Breast epithelium (tissue), 4 donors: ENCODE measurements at places on chromosomes 3 and 15. TPM values are rescaled to one million over a fixed set of nuclear protein-coding genes. Genes with fewer than 3 reads are reported as not detected.

The GHSR gene
- total RNA-seq = not detected

The SNTN gene
- total RNA-seq = not detected

The HOMER2 gene
- 295 TPM for total RNA-seq

- peaks cover 7% of the 10 kb centered on the region for H3K4me1 ChIP-seq
- H3K36me3 ChIP-seq = no peaks in the 10 kb centered on the region
- H3K27me3 ChIP-seq = peaks cover 6% of the 10 kb centered on the region
- no peak for DNase-seq
Observed at GRCh38 chr15:59999612-60000112, 4.4 kb upstream of the FOXB1 start.

- H3K36me3 ChIP-seq = no peaks in the 10 kb centered on the region
- H3K27me3 ChIP-seq = peaks cover 4% of the 10 kb centered on the region
- DNase-seq = no peak
- H3K4me3 ChIP-seq = no peak overlapping the region
Observed at GRCh38 chr3:139937674-139938279, 2.8 kb downstream of the CLSTN2 start.

GRCh38 chr3:188188911-188189310, 35.0 kb downstream of the LPP start:
- no peak overlapping the region for H3K4me3 ChIP-seq
- H3K4me1 ChIP-seq = no peaks in the 10 kb centered on the region
- no peaks in the 10 kb centered on the region for H3K27me3 ChIP-seq
- H3K36me3 ChIP-seq = no peaks in the 10 kb centered on the region
- no peak for DNase-seq
- H3K27ac ChIP-seq = peak overlapping the region; percentile 81

DNA sequence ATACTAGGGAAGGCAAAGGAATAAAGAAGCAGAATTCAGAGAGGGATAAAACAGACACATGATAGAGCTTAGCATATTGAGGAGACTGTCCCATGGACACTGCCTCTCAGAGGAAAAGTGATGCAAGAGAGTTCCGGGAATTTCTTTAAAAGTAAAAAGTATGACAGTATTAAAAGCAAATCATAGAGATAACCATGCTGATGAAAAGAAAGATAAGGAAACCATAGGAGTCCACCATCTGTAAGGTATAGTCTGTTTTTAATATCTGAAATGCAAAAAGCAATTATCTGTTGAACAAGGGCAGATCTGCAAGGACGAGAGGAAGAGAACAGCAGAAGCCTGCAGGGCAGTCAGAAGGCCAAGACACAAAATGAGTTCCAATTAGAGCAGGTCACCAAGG, 495.9 kb upstream of the GOLIM4 start:
- H3K36me3 ChIP-seq = no peaks in the 10 kb centered on the region
- H3K4me1 ChIP-seq = no peaks in the 10 kb centered on the region
- H3K27ac ChIP-seq = no peak overlapping the region
- no peaks in the 10 kb centered on the region for H3K27me3 ChIP-seq
- no peak overlapping the region for H3K4me3 ChIP-seq

GRCh38 chr3:154971771-154972326, 108.3 kb upstream of the MME start:
- peak overlapping the region; percentile 80 for H3K27ac ChIP-seq
- H3K4me3 ChIP-seq = peak overlapping the region; percentile 2
- DNase-seq = no peak
- no peaks in the 10 kb centered on the region for H3K27me3 ChIP-seq
- H3K36me3 ChIP-seq = no peaks in the 10 kb centered on the region

GRCh38 chr3:155335724-155336354, 42.4 kb upstream of the STRIT1 start:
- no peak overlapping the region for H3K27ac ChIP-seq
- H3K27me3 ChIP-seq = no peaks in the 10 kb centered on the region
- H3K4me1 ChIP-seq = no peaks in the 10 kb centered on the region
- DNase-seq = no peak

DNA sequence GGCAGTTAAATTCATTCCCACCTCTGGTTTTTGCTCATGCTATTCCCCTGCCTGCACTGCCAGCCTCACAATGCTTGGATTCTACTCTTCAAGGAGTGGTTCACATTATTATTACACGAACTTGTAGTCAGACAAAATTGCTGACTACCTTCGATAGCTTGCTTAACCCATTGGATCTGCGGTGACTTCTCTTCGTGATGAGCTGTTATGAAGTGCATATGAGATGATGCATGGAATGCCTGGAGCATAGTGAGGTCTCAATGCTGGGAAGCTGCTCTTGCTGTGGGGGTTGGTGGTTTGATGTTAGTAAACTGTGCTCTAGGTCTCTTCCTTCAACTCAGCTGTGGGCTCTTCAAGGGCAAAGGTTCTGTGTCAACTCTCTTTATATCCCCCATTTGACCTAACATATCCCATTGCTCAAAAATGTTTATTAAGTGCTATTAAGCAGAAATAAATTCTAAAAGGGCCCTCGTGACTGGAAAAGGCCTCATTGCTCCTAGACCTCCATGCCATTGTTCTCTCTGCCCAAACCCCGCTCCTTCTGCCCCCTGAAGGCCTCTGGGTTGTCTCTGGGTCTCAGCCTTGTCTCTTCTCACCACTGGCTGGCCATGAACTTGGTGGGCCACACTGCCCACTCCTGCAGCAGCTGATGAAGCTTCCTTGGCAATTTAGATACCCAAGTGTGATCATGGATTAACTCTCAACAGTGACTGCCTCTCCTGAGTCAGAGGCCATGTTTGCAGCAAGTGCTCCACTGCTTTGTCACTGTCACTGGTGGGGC, 4.5 kb upstream of the SLCO2A1 start:
- DNase-seq = no peak
- H3K27me3 ChIP-seq = no peaks in the 10 kb centered on the region
- H3K27ac ChIP-seq = no peak overlapping the region

DNA sequence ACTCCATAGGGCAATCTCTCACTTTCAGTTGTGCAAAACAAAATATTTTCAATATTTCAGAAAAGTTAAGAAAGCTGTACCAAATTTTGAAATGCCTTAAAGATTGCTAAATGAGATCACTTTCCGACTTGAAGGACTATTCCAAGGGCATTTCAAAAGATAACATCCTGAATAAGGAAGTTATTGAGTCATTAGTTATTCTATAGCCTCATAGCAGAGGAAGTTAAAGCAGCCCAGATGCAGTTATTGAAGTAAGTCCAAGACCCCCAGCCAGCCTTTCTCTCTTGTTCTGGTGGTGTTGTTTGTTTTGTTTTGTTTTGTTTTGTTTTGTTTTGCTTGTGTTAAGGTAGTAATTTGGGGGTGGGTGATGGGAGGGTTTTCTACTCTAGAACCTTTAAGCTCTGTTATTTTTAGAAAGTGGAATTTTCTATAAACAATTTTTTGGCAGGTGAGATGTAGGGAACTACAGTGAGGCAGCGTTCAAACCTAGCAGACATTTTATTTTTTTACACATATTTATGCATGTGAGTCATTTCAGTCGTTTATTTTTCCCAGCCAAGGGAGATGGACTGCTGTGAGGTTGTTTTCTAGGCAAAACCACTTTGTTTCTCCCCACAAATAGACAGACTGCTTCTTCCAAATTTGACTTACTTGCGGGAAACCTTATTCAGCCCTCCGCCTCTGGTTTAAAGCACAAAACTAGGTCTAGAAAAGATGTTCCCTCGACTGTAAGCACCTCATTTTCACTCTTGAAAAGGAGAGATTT, 216.3 kb upstream of the ARPP21 start:
- H3K27me3 ChIP-seq = no peaks in the 10 kb centered on the region
- H3K27ac ChIP-seq = no peak overlapping the region
- H3K4me3 ChIP-seq = no peak overlapping the region
- no peak for DNase-seq
- H3K4me1 ChIP-seq = no peaks in the 10 kb centered on the region
- H3K36me3 ChIP-seq = no peaks in the 10 kb centered on the region

- no peaks in the 10 kb centered on the region for H3K36me3 ChIP-seq
- no peak overlapping the region for H3K27ac ChIP-seq
- no peak for DNase-seq
- H3K4me1 ChIP-seq = no peaks in the 10 kb centered on the region
- no peaks in the 10 kb centered on the region for H3K27me3 ChIP-seq
- H3K4me3 ChIP-seq = no peak overlapping the region
Observed at GRCh38 chr15:54119051-54119450, 140.8 kb downstream of the UNC13C start.

- no peaks in the 10 kb centered on the region for H3K36me3 ChIP-seq
- peaks cover 31% of the 10 kb centered on the region for H3K4me1 ChIP-seq
- no peaks in the 10 kb centered on the region for H3K27me3 ChIP-seq
- H3K27ac ChIP-seq = peak overlapping the region; percentile 94
Observed at GRCh38 chr3:52055537-52056351, 627 bp downstream of the DUSP7 start.

- H3K27ac ChIP-seq = no peak overlapping the region
- no peaks in the 10 kb centered on the region for H3K27me3 ChIP-seq
- DNase-seq = peak; percentile 62
- H3K36me3 ChIP-seq = no peaks in the 10 kb centered on the region
Observed at GRCh38 chr15:78429477-78429876, 8.5 kb upstream of the IREB2 start.

GRCh38 chr15:51348688-51349087, 7.2 kb downstream of the GLDN start:
- no peak overlapping the region for H3K4me3 ChIP-seq
- H3K27ac ChIP-seq = peak overlapping the region; percentile 8
- H3K36me3 ChIP-seq = no peaks in the 10 kb centered on the region
- no peaks in the 10 kb centered on the region for H3K4me1 ChIP-seq
- H3K27me3 ChIP-seq = no peaks in the 10 kb centered on the region
- no peak for DNase-seq

DNA sequence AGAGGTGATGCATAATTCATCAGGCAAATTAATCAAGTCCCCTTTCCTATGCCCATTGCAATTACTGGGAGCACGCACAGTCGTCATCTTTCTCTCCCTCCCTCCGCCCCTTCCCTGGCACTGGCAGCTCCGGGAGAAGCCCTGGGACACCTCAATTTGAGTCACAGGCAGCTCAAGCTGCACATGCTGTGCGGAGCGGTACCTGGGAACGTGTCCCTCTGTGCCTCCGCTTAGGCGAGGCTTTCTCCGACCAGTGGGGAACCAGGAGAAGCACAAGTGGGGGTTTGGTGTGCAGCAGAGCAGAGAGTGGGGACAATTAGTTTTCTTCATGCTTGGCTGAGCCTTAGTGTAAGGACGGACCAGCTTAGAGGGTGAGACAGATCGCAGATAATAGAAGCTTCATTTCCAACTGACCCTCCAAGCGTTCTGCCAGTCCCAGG, 88.3 kb downstream of the SOX14 start:
- no peak for DNase-seq
- H3K4me1 ChIP-seq = no peaks in the 10 kb centered on the region
- no peak overlapping the region for H3K27ac ChIP-seq
- H3K27me3 ChIP-seq = peaks cover 10% of the 10 kb centered on the region
- H3K36me3 ChIP-seq = no peaks in the 10 kb centered on the region
- no peak overlapping the region for H3K4me3 ChIP-seq

GRCh38 chr3:127607675-127608361, 9.6 kb downstream of the MCM2 start:
- H3K4me3 ChIP-seq = no peak overlapping the region
- no peak for DNase-seq
- no peaks in the 10 kb centered on the region for H3K36me3 ChIP-seq

DNA sequence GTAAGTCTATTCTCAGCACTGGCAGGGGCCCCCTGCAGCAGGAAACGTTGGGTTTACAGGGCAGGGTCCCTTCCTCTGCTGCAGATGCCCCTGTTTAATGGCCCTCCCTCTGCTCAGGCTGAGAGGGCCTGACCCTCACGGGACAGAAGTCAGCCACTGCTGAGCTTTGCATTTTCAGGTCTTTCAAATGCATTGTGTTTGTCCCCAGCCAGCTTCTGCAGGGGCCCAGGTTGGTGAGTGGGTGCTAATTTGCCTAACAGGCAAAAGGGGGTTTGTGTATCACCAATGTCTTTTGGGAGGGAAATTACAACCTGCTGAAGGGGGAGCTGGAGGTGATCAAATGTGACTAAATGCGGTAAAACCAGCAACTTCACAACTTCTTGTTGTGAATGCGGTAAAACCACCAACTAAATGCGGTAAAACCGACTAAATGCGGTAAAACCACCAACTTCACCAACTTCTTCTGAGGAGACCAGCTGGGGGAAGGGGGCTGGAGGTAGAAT, 44.8 kb upstream of the UBE2E1 start:
- DNase-seq = no peak
- no peak overlapping the region for H3K4me3 ChIP-seq
- no peak overlapping the region for H3K27ac ChIP-seq

- H3K36me3 ChIP-seq = no peaks in the 10 kb centered on the region
- H3K27me3 ChIP-seq = no peaks in the 10 kb centered on the region
- no peaks in the 10 kb centered on the region for H3K4me1 ChIP-seq
- H3K4me3 ChIP-seq = no peak overlapping the region
Observed at GRCh38 chr3:183192650-183193300, 30.2 kb upstream of the LAMP3 start.

GRCh38 chr3:41258239-41258800, 59.0 kb downstream of the CTNNB1 start:
- H3K27ac ChIP-seq = no peak overlapping the region
- no peak for DNase-seq
- no peak overlapping the region for H3K4me3 ChIP-seq

GRCh38 chr3:193240850-193241706, at the start of gene PLAAT1:
Gene PLAAT1 (plus strand): TSS chr3:193241222. CDS start chr3:193255651, 14,429 bp downstream.
- no peaks in the 10 kb centered on the region for H3K4me1 ChIP-seq
- no peaks in the 10 kb centered on the region for H3K36me3 ChIP-seq
- peak within 1 kb of the TSS; percentile 50 for H3K27ac ChIP-seq
- DNase-seq = no peak
- peak within 1 kb of the TSS; percentile 61 for H3K4me3 ChIP-seq

GRCh38 chr3:12658593-12659058, 5.3 kb downstream of the RAF1 start:
- no peak for DNase-seq
- no peaks in the 10 kb centered on the region for H3K4me1 ChIP-seq
- H3K27me3 ChIP-seq = no peaks in the 10 kb centered on the region
- H3K36me3 ChIP-seq = no peaks in the 10 kb centered on the region
- no peak overlapping the region for H3K4me3 ChIP-seq

GRCh38 chr3:195224980-195225580, 45.9 kb downstream of the XXYLT1 start:
- no peak overlapping the region for H3K27ac ChIP-seq
- DNase-seq = peak; percentile 17
- H3K4me3 ChIP-seq = no peak overlapping the region
- no peaks in the 10 kb centered on the region for H3K4me1 ChIP-seq

DNA sequence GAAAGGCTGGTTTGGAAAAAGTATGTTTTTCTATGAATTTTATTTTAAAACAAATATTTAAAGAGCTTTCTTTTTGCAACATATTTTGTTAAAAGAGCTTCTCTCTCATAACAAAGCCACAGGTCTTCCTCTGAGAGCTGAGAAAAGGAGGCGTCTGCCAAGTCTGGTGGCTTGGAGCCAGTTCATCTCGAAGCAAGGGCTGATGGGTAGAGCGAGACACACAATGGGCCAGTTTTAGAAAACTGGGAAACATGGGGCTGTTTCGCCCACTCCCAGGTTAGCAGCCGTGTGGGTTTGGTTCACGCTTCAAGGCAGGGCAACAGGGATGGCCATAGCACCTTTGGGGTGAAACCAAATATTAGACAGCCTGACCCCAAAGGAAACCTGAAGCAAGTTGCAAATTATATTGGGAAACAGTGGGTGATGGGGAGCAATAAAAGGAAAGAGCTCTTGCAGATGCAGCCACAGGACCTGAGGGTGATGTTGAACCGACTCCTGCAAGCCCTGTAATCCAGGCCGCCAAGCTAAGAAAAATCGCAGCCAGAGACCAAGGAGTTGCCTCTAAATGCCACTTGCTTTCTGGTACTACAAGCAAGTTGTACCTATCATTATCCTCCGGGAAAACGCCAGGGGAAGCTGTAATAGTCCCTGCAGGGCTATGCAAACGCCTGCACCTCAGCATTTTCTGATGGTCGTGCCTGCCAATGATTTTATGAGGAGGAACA, 88.4 kb upstream of the GALNT15 start:
- DNase-seq = no peak
- H3K36me3 ChIP-seq = no peaks in the 10 kb centered on the region
- peaks cover 13% of the 10 kb centered on the region for H3K4me1 ChIP-seq
- peak overlapping the region; percentile 13 for H3K4me3 ChIP-seq
- H3K27ac ChIP-seq = peak overlapping the region; percentile 86
